ENCODE measurements at places on chromosomes 6 and 20.

- no peak for DNase-seq
Measured at GRCh38 chr6:113530769-113531168, 326.4 kb upstream of the MARCKS start.

GRCh38 chr6:135006386-135006914, 48.2 kb downstream of the HBS1L start:
- DNase-seq, result no peak

- DNase-seq, result no peak
Measured at GRCh38 chr20:54356801-54357200, 118.6 kb upstream of the DOK5 start.

- no peak for DNase-seq
Measured at GRCh38 chr6:125480146-125480545, 178.4 kb upstream of the HDDC2 start.

GRCh38 chr6:170383466-170384035, 77.0 kb downstream of the FAM120B start:
- DNase-seq, result no peak

GRCh38 chr6:155259204-155259603, 4.6 kb upstream of the CLDN20 start:
- DNase-seq, result no peak

DNA sequence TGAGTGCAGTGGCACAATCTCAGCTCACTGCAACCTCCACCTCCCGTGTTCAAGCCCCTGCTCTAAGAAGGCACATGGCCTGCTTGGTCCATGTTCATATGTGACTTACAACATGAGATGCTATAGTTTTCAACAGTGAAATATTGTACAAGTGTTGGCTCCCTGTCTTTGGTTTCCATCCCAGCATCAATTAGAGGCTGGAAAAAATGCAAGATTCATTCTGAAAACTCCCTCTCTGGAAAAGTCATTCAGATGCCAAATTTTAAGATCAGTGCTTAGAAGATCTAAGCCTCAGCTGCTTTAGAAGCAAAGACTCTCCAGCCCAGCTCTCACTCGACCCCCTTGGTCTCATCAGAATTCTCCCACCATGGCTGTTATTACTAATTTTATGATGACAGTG, 398.9 kb downstream of the KIF16B start:
- DNase-seq, result no peak

- no peak for DNase-seq
Measured at GRCh38 chr20:18404172-18404571, 62.7 kb downstream of the DZANK1 start.

- no peak for DNase-seq
Measured at GRCh38 chr6:53768636-53769035, 26.2 kb upstream of the LRRC1 start.

- no peak for DNase-seq
Measured at GRCh38 chr6:35392773-35393672, 50.7 kb downstream of the PPARD start.

DNA sequence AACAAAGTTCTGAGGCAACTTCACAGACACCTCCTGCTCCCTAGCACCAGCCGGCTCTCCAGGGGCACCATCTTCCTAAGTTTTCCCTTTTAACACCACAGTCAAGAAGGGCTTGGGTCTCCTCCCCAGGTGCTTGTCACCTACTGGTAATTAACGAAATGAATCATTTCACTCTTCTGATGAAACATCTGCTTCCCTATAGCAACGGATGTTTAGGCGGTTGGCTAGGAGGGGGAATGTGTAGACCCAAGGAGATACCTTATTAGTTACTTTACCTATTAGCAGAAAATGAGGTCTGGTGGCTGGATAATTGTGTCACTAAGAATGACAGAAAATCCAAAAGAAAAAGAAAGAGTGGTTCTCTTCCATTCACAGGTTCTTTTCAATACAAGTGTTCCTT, 46.3 kb upstream of the FABP7 start:
- DNase-seq, result no peak

- no peak for DNase-seq
Measured at GRCh38 chr20:48847498-48848205, 19.9 kb upstream of the PREX1 start.

- DNase-seq, result peak; percentile 12
Measured at GRCh38 chr20:9235518-9235917, 166.6 kb downstream of the PLCB4 start.

DNA sequence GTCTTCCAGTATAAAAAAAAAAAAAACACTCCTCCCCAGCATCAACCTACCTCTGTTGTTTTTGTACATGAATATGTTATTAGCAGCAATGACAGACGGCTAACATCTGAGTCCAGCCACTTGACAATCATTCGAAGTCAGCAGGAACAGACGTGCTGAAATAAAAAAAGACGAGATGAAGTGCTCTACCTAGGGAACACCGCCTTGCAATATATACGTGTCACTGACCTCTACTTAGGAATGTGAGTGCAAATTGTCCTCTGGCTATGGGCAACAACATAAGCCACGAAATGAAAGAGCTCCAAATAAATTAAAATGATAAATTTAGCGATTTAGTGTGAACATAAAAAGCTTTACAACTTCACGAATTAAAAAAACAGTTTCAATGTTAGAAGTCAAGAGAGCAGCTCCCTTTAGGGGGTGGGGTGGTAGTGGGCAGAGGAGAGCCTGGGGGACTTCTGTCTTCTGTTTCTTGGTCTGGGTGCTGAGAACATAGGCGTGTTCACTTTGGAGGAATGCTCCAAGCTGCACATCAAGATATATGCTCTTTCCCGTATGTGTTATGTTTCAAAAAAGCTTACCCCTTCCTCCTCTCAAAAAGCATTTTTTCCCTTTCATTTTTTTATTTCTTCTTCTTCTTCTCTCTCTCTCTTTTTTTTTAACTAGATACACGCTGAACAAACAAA, 23.3 kb downstream of the EDN1 start:
- DNase-seq, result no peak

DNA sequence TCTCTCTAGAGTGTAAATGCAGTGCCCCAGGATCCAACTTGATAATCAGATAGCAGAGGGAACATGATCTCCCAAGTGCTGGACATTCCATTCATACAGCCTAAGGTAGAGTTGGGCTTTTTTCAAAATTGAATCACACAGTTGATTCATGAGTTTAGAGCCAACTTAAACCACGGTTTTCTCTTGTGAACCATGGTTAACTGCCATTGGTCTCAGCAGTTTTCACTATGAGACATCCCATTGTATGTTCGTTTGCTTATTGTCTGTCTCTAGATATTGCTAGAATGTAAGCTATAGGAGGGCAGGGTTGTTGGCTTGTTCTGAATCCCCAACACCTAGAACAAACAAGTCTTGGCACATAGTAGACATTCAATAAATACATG, 37.2 kb upstream of the TAF8 start:
- no peak for DNase-seq

GRCh38 chr20:34746674-34747073, 42.5 kb downstream of the TP53INP2 start:
- DNase-seq, result no peak

- DNase-seq, result no peak
Measured at GRCh38 chr6:161465403-161465802, 191.5 kb upstream of the AGPAT4 start.

DNA sequence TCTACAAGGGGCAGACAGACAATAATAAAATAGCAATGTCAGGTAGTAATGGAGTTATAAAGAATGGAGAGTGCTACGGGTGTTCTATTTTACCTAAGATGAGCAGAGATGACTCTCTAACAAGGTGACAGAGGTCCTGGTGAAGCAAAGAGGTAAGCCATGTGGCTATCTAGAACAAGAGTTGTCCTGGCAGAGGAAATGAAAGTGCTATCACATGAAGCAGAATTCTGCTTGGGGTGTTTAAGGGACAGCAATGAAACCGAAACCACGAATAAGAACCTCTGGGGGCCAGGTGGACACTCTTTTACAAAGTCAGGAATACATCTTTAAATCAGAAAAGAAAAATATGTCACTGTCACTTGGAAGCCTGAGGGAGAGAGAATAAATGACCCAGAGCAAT, 37.9 kb upstream of the IRAK1BP1 start:
- DNase-seq, result no peak

DNA sequence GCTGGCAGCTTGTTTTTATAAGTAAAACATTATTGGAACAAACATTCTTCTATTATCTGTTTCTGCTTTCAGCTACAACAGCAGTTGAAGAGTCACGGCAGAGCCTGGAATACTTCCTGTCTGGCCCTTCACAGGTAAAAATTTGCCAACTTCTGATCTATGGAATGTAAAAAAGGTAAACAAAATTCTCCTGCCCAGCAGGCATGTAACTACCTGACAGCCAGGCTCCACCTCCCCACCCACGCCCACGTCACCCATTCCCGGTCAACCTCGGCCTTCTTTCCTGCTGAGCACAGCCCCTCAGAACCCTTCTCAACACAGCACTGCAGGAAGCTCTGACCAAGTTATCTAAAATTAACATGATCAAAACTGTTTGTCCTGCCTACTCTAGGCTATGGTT, 166.0 kb downstream of the DLL1 start:
- no peak for DNase-seq

GRCh38 chr6:18340781-18341551, 46.2 kb upstream of the RNF144B start:
- DNase-seq, result no peak

- DNase-seq, result no peak
Measured at GRCh38 chr20:53809728-53810365, 216.2 kb upstream of the ZNF217 start.

GRCh38 chr20:25324412-25324811, 66.2 kb downstream of the ABHD12 start:
- no peak for DNase-seq

GRCh38 chr20:38123021-38123587, 42.0 kb downstream of the TGM2 start:
- no peak for DNase-seq

DNA sequence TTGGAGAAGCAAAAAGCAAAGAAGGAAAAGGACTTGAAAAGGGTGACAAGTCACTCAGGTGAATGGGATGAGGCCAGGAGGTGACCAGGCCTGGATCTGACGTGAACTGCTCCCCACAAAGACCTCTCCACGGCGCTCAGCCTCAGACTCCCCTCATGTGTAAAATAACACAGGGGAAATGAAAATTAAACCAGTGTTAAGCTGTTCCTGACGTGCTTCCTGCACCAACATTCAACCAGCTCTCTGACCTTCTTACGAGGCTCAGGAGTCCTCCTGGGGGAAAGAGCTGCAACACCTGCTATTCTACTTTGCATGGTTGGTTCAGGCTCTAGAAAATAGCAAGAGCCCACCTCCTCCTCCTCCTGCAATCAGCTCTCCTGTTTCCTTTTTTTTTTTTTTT, 256.7 kb downstream of the ATXN1 start:
- DNase-seq, result no peak

GRCh38 chr6:139839506-139840156, 465.2 kb upstream of the CITED2 start:
- DNase-seq, result no peak

DNA sequence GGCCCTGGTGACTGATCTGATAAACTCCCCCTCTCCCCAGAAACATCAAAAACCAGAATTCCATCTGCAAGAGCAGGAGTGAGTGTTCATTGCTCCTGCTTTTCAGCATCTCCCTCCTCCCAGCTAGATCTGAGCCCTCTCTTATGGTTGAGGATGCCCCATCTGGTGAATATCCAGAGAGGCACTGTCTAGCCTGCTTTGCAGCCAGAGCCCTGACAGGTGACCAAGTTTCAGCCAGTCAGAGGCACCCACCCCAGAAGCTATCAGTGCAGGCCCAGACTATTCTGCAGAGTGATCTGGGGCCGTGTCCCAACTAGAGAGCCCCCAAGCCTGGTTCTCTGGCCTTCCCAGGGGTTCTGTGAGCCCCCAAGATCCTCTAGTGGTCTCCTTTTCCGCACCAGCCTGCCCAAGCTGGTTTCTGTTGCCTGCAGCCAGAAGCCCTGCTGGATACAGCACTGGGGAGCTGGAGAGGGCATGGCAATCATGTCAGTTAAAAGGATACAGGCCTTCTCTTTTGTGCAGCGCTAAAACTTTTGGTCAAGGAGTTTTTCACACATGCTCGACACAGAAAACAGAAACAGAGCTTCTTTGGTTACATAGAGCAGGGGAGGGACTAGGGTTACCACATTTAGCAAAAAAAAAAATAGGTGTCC, 6.6 kb upstream of the BMP7 start:
- DNase-seq, result peak; percentile 89

- DNase-seq, result no peak
Measured at GRCh38 chr20:40813708-40814630, 124.9 kb upstream of the MAFB start.

- DNase-seq, result no peak
Measured at GRCh38 chr6:126307849-126308248, 32.1 kb upstream of the CENPW start.

GRCh38 chr6:12803486-12803885, 86.9 kb downstream of the PHACTR1 start:
- DNase-seq, result no peak

DNA sequence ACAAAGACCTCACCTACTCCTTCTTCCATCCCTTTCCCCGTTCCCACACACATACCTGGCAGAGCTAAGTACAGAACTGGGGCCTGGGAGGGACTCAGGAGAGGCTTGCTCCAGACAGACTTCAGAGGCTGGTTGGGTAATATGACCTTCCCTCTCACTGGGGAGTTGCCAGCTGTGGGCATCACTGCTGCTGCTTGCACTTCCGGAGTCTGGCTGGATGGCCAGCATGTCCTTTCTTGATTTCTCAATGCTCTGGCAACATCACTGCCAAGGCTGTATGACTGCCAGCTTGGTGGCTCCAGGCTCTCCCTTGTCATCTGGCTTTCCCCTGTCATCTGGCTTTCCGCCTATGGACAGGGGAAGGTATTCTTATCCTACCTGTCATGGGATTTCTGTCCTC, 47.8 kb downstream of the CDH22 start:
- DNase-seq, result no peak

- no peak for DNase-seq
Measured at GRCh38 chr20:48687117-48687800, 140.5 kb downstream of the PREX1 start.

DNA sequence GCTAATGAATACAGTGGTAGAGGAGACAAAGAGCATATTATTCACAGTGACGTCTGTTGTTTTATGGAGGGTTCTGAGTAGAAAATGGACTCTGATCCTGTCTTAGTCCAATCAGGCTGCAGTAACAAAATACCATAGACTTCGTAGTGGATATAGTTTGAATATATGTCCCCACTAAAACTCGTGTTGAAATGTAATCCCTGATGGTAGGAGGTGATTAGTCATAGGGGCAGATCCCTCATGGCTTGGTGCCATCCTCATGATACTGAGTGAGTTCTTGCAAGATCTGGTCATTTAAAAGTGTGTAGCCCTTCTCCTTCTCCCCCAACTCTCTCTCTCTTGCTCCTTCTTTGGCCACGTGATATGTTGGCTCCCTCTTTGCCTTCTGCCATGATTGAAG, 82.5 kb downstream of the CD83 start:
- no peak for DNase-seq

DNA sequence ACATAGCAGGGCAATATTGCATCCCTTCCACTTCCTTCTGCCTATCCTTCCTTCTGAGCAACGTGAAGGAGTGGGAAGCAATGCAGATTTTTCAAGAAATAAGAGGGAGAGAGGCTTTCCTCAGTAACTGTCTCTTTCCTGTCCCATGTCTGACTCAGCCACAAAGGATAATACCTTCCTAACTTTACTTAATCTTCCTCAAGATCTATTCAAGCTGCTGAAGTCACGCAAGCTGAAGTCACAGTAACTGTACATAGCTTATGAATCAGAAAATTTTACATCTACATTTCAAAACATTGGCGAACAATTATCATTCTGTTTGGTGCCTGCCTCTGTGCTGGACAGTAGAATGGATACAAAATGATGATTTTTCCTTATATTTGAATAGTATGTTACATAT, 86.4 kb upstream of the POU3F2 start:
- no peak for DNase-seq

- DNase-seq, result no peak
Measured at GRCh38 chr6:25958700-25959162, 3.9 kb upstream of the TRIM38 start.

- DNase-seq, result no peak
Measured at GRCh38 chr6:106512048-106512967, 117.0 kb downstream of the RTN4IP1 start.

GRCh38 chr6:12950976-12951375, 234.4 kb downstream of the PHACTR1 start:
- no peak for DNase-seq
